Naive B cell (primary cell): ENCODE measurements at places on chromosomes 7 and 10.

DNA sequence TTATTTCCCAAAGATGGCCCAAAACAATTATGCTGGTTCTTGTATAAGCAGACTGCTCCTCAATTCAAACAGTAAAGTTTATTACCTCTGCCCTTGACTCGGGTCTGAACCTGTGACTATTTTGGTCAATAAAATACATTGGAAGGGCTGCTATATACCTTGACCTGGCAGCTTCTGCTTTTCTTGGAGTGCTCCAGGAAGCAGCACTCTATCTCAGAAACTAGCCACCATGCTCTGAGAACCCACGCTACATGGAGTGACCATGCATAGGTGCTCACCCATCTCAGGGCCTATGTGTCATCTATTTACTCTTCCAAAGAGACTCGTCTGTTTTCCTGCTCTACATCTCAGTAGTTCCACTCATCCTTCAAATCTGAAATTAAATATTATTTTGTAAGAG is 299.9 kb downstream of the AHR start:
- DNase-seq, result no peak

DNA sequence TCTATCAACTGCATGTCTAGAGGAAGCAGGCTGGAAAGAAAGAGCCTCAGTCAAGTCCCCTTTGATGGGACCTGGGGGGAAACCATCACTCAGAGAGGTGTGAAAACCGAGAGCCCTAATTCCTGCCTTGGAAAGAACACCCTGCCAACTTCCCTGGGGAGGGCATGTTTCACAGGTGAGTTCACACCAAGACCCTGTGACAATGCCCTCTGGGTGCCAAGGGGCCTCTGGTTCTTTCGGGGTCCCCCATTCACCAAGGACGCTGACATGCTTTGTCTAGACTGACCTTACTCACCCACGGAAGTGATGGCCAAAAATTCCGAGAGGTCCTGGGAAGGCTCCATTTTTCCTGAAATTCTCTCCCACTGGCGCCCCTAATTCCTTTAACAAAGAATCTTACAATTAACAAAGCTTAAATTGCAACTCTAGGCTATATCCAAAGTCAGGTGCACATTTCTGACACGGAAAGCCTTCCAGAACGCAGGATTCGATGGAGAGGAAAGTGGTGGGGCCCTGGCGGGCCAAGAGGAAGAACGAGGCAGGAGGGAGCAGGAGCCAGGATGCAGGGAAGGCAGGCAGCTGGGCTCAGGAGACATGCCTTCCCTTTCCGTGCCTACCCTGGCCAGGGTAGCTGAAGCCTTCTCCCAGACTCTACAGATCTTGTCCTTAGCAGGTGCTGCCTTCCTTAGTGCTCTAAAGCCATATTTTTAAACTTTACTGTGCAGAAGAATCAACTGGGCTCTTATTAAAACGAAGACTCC is 23.7 kb downstream of the VSTM4 start:
- no peak for DNase-seq

DNA sequence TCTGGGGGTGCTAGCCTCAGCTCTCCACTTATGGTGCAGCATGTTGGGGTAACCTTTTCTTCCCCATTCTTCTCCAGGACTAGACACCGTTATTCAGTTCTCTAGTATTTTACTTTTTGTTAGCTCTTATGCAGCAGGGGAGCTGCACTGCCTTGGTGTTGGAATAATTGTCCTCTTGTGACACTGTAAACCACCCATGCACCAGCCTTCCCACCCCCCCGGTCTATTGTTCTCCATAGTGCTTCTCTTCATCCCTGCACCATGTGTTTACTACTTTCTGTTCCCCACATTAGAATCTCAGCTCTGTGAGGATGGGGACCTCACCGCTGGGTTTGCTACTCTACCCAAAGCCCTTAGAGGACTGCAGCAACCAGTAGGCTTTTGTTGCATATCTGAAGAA is 230.7 kb downstream of the RPS24 start:
- DNase-seq, result no peak

- DNase-seq, result no peak
Observed at GRCh38 chr10:5419466-5420094, 7.2 kb downstream of the NET1 start.

- no peak for DNase-seq
Observed at GRCh38 chr10:112724404-112724991, 225.5 kb upstream of the TCF7L2 start.

DNA sequence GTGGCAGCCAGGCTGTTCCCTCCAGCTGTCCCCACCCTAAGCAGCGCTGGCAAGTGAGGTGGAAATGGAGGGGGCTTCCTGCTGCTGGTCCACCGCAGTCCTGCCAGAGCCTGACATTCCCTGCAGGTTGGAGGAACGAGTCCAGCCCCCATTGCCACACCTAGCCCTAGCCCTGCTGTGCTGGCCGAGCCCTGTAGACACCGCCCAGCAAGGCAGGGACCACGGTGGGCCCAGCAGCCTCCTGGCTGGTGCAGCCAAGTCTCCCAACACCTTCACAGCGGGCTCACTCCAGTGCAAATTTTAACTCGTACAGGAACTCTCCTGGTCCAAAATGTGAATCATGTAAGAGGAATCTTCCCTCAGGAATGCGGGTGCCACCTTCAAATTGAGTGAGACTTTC is 116.3 kb downstream of the PAXIP1 start:
- no peak for DNase-seq

DNA sequence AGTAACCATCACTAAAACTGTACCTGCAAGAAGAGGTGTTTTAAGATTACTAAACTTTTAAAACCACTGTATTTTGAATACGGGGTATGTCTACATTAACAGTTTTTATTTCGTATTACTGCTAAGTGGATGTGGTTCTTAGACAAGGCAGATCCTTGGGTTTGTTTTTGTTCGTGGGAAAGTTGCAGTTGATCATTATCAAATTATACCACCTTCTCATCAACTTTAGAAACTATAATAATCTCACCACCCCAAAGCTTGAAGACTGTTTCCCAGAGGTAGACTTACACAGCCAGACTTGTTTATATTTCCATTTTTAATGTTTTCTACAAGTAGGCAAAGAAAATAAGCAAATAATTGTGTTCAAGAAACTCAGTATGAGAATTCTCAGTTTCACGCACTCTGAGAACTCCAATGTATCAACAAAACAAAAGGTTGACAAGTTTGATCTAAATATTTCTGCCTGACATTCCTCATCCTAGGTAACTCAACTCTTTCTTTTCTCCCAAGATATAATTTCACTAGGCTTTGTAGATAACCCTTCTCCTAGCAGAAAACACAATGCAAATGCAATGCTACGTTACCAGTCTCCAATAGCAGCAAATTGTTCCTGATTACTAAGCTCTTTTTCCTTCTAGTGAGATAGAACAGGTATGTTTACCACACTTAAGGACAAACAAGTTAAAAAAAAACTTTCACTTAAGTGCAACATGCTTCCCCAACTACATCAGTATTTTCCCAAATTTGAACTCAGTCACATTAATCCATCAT is 36.0 kb downstream of the IGF2BP3 start:
- DNase-seq, result no peak

GRCh38 chr10:90930070-90930837 is 9.4 kb upstream of the ANKRD1 start:
- DNase-seq, result no peak

- no peak for DNase-seq
Observed at GRCh38 chr10:29033311-29033940, 255.4 kb upstream of the LYZL1 start.

GRCh38 chr7:105664816-105665525 is 83.7 kb upstream of the EFCAB10 start:
- DNase-seq, result no peak

DNA sequence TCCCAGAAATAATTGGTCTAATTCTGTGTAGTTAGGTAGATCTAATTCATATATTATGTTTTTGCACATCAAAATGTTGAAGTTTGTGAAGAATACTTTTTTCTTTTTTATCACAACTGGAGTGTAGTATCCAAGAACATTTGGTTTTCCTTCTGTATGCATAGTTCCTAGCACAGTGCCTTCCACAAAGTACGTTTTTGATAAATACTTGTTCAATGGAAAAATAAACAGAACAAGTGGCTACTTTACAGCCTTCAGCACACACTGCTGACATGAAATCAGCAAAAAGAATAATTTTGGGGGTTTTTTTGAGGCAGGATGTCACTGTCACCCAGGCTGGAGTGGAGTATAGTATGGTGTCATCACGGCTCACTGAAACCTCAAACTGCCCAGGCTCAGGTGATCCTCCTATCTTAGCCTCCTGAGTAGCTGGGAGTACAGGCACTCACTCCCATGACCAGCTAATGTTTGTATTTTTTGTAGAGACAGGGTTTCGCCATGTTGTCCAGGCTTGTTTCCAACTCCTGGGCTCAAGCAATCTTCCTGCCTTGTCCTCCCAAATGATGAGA is 27.9 kb downstream of the TARP start:
- no peak for DNase-seq

GRCh38 chr10:67815571-67816059 is 22.4 kb downstream of the DNAJC12 start:
- DNase-seq, result no peak

DNA sequence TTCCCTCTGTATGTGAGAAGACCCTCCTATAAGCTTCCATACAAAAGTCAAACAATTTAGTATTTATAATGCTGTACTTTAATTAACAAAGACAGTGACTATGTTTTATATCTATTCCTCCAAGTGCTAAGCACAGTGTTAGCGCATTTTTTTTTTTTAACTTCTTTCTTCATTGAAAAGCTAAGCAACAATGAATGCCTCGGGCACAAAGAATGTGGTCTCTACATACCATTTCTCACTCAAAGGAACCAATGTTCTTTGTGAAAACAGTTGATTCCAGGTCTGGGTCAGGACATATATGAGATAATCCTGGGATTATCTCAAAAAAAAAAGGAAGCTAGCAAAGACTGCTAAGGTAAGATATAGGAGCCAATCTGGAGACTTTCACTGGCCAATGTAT is 26.2 kb upstream of the REEP3 start:
- no peak for DNase-seq

- no peak for DNase-seq
Observed at GRCh38 chr7:70710011-70710480, 421.9 kb upstream of the GALNT17 start.

DNA sequence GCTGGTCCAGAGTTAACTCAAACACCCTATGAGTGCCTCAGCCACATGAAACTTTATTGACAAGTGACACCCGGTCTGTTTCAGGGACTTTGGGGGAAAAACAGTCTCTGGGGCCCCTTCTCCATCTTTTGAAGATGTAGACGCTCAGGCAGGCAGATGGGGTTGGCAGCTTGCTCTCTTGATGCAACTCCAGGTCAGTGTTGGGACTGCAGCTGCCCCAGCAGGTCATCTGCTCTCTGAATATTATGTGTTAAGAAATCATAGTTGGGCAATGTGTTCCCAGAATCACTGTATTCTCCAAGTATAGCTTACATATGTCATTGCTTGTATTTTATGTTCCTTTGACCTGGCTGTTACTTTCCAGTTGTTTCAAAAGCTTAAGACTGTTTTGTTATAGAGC is 544.9 kb upstream of the MGMT start:
- no peak for DNase-seq

DNA sequence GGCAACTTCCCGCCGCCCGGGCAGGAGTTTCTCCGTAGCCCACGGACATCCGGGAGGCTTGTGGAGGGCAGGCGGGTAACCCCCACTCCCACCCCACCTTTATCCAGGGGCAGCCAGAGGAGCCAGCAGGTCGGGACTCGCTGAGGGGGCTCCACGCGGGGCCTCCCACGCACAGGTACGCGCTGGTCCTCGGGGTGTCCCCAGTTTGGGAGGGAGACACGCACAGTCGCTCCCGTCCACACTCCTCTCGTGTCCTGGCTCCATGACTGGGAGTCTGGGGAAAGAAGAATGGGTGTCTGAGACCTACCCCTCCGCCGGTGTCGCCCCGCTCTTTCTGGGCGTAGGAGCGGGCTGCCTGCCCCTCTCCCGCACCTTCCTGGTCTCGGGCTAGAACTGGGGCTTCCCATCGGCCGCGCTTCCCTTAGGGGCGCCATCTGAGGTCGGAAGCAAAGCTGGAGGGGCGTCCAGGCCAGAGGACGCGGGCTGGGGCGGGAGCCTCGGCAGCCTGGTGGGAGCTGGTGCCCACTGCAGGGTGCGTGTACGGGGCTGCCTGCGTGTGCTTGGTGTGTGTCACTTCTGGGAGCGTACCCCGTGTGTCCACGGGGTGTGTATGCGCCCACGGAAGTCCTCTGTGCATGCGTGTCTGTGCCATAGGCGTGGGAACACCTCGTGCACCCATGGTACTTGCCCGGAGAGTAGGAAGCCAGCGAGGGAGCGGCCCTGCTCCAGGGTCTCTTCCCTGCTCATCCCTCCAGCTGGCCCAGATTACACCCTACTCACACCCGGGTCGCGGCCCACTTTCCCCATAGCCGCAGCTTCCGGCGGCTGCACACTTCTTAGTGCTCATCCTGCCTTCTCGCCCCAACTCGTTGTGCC is 73.0 kb upstream of the LEP start:
- no peak for DNase-seq

DNA sequence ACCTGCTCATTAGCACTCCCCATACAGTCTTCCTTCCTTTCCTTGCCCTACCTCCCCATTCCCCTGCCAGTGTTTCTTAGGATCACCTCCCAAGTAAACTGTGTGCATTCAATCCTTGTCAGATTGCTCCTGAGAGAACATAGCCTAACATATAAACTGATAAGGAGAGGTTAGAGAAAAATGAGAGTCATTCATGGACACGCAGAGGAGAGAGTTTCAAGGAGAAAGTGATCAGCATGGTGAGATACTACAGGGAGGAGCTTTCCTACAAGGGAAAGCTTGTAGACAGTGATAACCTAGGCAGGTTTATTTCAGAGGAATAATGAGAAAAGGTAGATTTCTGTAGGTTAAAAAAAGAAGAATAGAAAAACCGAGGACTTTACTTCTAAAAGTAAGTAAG is 2.8 kb upstream of the ZC3HAV1L start:
- no peak for DNase-seq
